LHCN-M2 (cell line): ENCODE measurements at places on chromosomes 16 and 17. TPM values are rescaled to one million over a fixed set of nuclear protein-coding genes. Genes with fewer than 3 reads are reported as not detected.

HP gene
- not detected in 2 replicates for total RNA-seq

SPNS2 gene
- total RNA-seq, result 0.06 and 0.23 TPM in 2 replicates

CCL7 gene
- total RNA-seq, result not detected in 2 replicates

NPIPB8 gene
- 0.06 and 0.34 TPM in 2 replicates for total RNA-seq

SLC9A5 gene
- total RNA-seq, result 0.98 and 1.3 TPM in 2 replicates

COX6A2 gene
- not detected in 2 replicates for total RNA-seq

ZACN gene
- total RNA-seq, result not detected in 2 replicates

HOXB3 gene
- total RNA-seq, result 9.0 and 12.1 TPM in 2 replicates

TNFRSF13B gene
- not detected in 2 replicates for total RNA-seq

EEF2KMT gene
- total RNA-seq, result 26.1 and 30.0 TPM in 2 replicates

PMFBP1 gene
- 0.06 and 0.11 TPM in 2 replicates for total RNA-seq

CCL2 gene
- not detected in 2 replicates for total RNA-seq

HEATR9 gene
- not detected in 2 replicates for total RNA-seq

KRT24 gene
- not detected in 2 replicates for total RNA-seq

NUPR1 gene
- 1.9 and 6.4 TPM in 2 replicates for total RNA-seq

CDK10 gene
- 60.1 and 67.6 TPM in 2 replicates for total RNA-seq

OTOA gene
- 0.06 TPM in 1 of 2 replicates, not detected in the other for total RNA-seq
